ENCODE measurements at places on chromosomes 2 and 18. TPM values are rescaled to one million over a fixed set of nuclear protein-coding genes. Genes with fewer than 3 reads are reported as not detected.

- no peak for DNase-seq
Observed at GRCh38 chr2:118761771-118762170, 85.7 kb downstream of the EN1 start.

DNA sequence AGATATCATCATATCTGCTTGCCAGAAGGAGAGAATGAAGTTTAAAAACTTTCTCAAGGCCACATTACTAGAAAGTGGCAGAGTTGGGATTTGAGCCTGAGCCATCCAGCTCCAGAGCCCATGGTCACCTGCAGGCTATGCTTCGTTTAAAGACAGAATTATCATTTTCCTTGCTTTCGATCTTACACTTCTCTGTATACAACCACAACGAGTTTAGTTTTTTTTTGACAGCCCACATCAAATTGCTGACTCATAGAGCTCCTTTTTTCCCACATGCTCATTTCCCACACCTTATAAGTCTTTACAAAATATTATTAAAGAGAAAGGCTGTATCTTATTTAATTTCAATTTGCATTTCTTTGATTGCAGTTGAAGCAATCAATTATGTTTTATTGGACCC is 6.5 kb downstream of the PLEK start:
- no peak for DNase-seq

PPP1R1C gene
- not detected for total RNA-seq

GCG gene
- not detected for total RNA-seq

TMEM163 gene
- total RNA-seq = 2.5 TPM

POMC gene
- 1.2 TPM for total RNA-seq

DNA sequence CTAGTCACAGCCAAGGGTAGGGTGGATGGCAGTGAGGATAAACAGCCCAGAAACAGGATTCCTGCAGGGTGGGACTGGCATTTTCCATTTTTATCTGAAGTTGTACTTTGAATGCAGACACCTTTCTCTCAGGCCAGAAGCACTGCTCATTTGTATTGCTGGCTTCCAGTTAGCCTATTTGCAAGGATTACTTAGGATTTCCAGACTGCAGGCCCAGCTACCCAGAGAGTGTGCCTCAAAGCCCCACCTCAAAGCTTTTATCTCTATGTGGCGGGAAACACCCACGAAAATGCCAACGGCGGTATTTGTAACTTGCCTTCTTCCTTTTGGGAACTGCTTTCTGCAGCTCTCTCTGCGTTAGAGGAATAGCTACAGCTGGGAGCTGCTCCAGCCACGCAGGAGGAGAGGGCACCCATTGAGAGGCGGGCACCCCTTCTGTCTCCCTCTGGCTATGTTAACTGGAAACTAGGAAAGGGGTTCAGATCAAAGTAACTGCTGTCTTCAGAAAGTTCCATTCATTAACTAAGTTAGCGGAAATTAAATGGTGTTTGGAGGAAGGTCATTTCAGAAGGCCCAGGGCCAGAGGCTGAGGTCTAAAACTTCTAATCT is 144.9 kb downstream of the TGIF1 start:
- no peak for DNase-seq

GRCh38 chr2:7209757-7210555 is 292.7 kb downstream of the RNF144A start:
- no peak for DNase-seq

PGAP1 gene
- 38.2 TPM for total RNA-seq

- DNase-seq = no peak
Observed at GRCh38 chr2:36512705-36513104, 85.3 kb downstream of the FEZ2 start.

ELOA2 gene
- not detected for total RNA-seq

DNA sequence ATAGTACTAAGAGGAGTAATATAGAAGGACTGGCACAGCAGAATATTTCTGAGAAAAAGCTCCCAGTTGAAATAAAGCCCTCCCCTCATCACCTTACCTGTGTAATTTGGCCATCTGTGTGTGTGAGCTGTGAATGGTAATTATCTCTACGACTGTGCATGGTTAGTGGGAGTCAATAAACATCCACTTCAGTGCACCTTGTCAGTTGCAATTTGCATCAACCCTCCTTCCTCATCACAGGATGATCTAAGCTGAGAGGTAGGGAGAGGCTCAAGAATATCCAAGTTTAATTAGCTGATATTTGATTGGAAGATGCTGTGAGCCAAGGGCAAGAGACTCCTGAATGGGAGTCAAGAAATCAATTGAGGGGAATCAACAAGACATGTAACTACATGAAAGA is 694.9 kb upstream of the KLHL29 start:
- DNase-seq = no peak

DNA sequence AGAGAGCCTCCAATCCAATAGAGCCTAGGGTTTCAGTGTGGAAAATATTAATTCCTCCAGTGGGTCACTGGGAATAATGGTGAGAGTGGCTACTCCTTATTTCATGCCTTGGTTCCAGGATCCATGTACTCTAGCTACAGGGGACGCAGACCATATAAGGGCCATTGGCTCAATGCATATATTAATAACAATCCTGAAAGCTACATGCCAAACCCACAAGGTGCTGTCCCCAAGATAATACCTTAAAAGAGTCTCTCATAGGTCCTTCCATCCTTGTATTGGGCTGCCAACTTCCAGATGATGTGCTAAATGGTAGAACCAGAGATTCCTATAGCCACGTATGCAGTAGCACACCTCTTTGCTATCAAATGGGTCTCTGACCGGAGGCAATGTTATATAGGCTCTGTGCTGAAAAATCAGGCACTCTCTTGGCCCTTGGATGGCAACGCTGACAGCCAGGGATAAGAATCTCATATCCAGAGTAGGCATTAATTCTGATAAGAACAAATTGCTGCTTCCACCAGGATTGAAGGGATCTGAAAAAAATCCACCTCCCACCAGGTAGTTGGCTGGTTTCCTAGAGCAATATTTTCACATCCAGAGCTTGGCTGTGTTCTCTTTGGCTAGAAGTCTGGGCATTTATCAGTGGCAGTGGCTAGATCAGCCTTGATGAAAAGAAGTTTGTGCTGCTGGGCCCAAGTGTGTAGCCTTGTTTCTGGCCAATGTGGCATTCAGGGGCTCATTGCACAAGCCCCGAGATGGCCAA is 218.1 kb upstream of the MGAT5 start:
- no peak for DNase-seq

- no peak for DNase-seq
Observed at GRCh38 chr18:13214609-13215008, 4.0 kb upstream of the LDLRAD4 start.

- no peak for DNase-seq
Observed at GRCh38 chr2:151974988-151975387, 123.9 kb downstream of the CACNB4 start.

DNA sequence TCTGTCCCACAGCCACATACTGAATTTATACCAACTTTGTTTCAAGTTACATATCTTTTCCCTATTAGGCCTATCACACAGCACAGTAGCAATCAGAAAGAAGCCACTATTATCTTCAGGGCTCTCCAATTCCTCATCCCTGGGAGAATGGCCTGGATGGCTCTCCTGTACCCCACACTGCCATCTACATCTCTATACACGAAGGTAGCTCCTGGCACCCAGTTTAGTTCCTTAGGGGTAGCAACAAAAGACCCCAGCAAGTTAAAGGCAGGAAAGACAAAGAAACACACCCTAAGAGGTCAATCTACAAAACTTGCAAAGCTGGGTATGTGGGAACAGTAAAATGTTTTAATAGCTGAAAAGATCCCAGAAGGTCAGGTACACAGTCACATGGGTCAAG is 39.9 kb downstream of the PAIP2B start:
- no peak for DNase-seq

DNA sequence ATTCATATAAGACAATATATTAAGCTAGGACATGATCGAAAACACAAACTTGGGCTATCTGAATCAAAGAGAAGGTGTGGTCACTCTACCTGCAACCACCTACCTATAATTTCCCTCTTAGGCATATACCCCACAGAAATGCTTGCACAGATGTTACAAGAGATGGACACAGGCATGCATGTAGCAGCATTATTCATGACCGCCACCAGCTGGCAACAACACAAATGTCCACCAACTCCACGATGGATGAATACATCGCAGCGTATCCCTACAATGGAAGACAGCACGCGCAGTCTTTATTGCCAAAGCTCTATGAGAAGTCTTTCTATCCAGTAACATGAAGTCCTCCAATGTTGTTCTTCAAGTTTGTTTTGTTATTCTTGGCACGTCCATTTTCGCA is 90.8 kb downstream of the ARL4C start:
- no peak for DNase-seq

GRCh38 chr2:56009758-56010458 is 86.3 kb upstream of the EFEMP1 start:
- DNase-seq = no peak

- no peak for DNase-seq
Observed at GRCh38 chr2:25991965-25992364, 9.7 kb upstream of the KIF3C start.

- no peak for DNase-seq
Observed at GRCh38 chr2:181157326-181157725, 176.9 kb downstream of the UBE2E3 start.

GRCh38 chr2:1621501-1621900 is 122.8 kb downstream of the PXDN start:
- DNase-seq = no peak

GRCh38 chr2:2719015-2719414 is 387.9 kb upstream of the MYT1L start:
- DNase-seq = no peak

DNA sequence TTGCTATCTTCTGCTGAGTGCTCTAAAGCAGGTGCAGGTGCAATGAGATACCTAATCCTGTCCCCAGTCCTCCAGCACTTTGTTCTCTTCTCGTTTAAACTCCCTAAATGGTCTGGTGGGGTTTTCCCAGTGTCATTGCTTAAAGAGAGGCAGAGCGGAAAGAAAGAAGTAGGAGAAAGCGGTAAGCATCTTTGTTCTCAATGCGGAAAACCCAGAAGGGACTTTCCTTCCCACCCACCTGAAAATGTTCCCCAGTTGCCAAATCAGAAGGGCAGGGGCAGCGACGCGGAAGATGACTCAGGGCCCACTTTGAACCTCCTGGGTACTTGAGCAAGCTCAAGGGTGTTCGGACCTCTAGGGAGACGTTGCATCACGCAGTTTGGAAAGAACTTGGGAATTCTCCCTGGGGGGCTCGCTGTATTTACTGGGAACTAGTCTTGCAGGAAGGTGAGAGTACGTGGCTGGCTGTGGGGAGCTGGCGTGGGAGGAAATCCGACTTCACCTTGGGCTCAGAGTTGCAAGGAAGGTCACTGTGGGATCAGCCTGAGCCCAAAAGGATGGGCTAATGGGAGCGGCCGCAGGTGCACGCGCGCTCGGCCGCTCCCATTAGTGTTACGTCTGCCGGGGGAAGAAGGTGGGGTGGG is 589 bp upstream of the SGPP2 start:
- no peak for DNase-seq

Data from thoracic aorta (tissue), 2 donors.